COLO829 (cell line): ENCODE measurements at places on chromosomes 13 and 19.
A peak's percentile ranks its signal among the peaks of the same experiment; 100 is the strongest.

DNA sequence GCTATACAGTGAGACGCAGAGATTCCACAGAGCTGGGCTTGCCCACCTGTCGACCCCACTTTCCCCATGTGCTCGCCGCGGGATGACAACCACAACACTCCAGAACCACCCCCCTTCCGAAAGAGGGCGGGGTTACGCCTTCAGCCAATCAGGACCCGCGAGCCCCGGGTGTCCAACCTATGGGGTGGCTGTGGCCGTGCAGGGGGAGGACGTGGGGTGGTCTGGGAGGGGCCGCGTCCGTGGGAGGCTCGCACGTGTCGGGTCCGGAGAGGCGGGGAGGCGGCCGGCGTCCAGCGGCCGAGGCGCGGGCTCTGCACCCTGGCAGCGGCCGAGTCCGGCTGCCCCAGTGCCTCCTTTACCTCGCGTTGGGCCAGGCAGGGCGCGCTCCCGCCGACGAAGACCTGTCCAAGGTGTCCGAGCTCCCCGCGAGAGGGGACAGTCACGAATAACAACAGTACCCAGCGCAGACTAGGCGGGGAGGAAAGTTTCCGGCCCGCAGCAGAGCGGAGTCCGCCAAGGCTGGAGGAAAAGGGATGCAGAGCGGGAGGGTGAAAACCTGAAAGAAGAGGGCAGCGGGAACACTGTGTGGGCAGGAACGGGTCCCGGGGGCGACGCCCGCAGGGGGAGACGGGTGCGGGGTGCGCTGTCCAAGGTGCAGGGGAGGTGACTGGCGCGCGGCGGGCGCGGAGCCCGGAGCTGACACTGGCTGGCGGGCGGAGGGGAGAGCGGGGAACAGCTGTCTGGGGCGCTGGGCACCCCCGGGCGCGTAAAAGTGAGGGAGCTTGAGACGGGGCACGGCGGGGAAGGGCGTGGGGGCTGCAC is 911 bp downstream of the ENOX1 start:
- no peak for DNase-seq

DNA sequence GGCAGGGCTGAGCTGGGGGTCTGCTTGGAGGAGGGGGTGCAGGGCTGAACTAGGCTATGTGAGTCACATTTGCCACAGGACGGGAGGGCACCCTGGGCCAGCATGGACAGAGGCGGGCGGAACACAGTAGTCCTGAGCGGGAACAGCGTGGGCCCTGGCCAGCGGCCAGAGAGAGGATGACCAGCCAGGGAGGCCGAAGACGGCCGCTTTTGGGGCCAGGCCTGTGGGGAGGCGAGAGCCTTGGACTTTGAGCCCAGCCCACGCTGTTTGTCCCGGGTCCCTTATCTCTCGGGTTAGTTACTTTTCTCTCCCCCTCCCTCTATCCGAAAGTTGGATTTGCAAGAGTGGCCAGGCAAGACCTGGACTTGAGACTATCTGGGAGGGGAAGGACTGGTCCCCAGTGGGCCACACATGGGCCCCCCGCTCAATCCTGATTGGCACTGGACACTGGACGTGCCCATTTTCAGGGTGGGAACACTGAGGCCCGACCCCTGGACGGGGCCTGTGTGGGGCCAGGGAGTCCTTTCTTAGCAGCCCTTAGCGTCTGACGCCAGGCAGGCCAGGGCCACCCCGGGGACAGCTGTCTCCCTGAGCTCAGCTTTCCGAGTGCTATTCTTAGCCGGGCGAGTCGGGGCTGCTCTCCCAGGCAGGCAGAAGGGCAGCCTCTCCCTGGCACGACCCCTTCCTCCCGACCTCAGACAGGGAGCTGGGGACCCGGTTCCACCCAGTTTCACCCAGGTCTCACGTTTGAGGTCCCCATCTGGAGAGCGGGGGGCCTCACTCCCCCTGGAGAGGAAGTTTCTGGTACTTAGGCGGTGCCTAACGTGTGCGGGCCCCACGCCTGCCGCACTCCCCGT is 833 bp downstream of the GAMT start:
- no peak for DNase-seq

DNA sequence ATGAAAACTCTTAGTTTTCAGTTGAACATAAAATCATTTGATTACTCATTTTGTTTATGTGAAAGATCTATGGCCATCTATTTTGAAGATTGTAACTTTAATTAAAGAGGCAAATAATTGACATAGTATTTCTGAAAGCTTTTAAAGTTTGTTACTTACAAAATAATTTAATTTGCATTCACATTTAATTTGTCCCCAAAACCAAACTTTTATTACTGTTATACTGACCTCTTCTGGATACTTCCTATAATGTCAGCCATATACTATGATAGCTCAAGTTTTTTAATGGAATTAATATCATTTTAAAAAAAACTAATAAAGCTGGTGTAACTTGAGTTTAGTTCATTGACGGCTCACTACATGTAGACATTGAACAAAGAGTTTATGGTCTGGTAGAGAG is 4.9 kb upstream of the SGCG start:
- no peak for DNase-seq

- DNase-seq: no peak
Observed at GRCh38 chr19:33467851-33468250, 53.7 kb downstream of the PEPD start.

- no peak for DNase-seq
Observed at GRCh38 chr13:59384154-59384553, 779.6 kb downstream of the DIAPH3 start.

- DNase-seq: no peak
Observed at GRCh38 chr13:62250501-62251201, 835.0 kb upstream of the PCDH20 start.

- DNase-seq: no peak
Observed at GRCh38 chr13:80841414-80841813, 500.5 kb upstream of the SPRY2 start.

DNA sequence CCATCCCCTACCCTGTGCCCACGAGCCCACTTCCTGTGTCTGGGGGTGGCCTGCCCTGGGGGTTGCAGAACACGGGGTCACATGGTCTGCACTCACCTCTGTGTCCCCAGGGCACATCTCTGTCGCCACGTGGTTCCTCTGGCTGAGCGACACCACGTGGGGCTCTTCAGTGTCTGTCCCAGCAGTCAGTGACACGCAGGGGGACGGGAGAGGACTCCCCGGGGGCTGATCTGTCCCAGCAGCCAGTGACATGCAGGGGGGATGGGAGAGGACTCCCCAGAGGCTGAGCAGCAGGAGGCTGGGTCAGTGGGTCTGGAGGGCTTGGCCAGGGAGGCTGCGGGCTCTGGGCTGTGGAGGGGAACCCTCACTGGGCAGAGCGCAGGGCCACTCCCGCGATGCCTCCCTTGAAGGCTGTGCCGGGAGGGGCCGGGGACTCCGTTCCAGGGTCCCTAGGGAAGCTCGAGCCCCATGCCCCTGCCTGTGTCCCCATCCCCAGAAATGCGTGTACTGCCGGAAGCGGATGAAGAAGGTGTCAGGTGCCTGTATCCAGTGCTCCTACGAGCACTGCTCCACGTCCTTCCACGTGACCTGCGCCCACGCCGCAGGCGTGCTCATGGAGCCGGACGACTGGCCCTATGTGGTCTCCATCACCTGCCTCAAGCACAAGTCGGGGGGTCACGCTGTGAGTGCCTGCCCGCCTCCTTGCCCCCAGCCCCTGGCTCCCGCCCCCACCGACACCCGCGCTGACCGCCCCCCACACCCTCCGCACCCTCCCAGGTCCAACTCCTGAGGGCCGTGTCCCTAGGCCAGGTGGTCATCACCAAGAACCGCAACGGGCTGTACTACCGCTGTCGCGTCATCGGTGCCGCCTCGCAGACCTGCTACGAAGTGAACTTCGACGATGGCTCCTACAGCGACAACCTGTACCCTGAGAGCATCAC is 174.8 kb downstream of the KDM4B start:
- no peak for DNase-seq

GRCh38 chr13:40452038-40452666 is 214.3 kb downstream of the FOXO1 start:
- DNase-seq: no peak

DNA sequence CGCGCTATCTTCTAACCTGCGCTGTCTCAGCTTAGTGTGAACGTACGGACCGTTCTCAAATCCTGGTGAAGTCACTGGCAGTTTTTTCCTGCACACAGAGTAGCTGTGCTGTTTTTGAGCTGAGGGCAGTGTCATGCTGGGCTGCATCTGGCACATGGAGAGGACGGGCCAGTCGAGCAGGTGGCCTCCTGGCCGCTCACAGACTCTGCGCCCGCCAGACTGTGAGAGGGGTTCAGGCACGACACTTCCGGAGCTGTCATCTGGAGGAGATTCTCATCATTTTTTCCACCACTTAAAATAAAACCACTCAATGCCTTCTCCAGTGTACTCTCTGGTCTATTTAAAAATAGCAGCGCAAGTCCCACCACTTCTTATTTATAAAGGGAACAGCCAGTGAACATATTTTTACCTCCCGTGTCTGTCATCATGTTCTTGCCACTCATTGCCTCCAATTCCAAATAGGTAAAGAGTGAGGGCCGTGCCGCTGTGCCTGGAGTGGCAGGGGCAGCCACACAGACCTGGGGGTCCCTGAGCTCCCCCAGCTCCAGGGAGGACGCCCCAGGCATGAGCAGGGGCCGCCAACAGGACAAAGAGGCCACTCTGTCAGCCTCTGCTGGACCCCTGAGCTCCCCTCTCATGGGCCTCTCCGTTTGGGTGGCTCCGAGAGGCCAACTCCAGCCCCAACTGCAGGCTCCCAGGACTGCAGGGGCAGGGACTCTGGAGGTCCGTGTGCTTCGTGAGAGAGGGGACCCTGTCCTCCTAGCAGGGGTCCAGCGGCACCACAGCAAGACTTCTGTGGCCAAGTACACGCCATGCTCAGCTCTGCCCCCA is 36.9 kb upstream of the GRTP1 start:
- no peak for DNase-seq

- DNase-seq: peak; percentile 47
Observed at GRCh38 chr19:42081584-42082203, 5.7 kb downstream of the ZNF574 start.

DNA sequence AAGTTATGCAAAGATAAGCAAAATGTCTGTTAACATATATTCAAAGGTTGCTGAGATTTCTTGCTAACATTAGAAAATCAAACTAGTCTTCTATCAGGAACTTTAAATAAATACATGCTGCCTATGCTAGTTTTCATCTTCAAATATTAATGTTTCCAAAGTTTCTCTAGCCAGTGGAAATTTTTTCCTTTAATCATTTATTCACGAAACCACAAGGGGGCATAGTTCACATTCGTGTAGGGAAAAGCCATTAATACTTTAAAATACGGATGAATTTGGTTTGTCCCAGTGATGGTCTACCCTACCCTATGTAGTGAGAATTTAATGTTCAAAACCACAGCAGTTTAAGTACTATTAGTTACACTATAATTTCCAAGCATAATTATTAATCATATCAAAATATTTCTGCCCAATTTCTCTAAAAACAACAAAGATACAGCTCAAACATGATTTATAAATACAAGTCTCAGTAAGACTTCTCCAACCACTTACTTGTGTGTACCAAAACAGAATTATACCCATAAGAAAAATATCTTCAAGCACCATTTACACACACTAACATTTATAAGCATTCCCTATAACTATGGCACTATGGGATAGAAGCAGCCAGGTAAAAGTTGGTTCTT is 16.2 kb downstream of the NUFIP1 start:
- DNase-seq: no peak

DNA sequence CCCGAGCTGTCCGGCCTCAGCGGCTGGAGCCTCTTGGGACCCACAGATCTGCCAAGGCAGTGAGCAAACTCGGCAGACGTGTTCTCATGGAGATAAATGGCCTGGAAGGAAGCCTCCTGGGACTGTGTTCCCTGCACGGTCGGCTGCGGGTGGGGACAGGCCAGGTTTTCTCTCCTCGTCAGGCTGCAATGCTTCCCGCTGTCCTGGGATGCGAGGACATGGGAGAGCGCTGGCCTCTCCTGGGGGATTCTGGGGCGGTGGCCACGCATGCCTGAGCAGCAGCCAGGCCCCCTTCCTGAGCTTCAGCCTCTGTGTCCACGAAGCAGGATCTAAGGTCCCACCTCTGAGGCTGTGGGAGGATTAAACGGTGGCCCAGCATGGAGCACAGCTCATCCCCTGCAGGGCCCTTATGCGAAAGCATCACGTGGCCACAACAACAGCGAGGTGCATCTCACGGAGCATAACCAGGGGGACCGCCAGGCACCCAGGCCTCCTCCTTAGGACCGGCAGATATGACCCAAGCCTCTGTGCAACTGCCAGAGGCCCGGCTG is 21.2 kb upstream of the C13orf46 start:
- no peak for DNase-seq

DNA sequence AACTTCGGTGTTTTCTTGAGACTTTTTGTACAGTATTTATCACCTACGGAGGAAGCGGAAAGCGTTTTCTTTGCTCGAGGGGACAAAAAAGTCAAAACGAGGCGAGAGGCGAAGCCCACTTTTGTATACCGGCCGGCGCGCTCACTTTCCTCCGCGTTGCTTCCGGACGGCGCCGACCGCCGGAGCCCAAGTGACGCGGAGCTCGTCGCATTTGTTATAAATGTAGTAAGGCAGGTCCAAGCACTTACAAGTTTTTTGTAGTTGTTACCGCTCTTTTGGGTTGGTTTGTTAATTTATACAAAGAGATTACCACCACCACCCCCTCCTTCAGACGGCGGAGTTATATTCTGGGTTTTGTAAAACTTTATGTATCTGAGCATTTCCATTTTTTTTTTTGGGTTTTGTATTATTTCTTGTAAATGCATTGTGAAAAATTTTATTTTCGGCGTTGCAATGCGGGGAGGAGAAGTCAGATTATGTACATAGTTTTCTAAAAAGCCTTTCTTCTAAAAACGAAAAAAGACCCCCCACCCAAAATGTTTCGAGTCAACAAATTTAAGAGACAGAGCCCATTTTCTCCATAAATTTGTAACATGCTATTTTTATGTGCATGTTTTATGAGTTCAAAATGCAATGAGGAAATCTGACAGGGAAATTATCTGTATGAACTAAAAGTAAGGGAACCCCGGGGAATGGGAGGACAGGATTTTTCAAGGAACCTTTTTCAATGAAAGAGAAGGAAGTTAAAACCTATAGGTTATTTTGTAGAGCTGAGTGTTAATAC is 2.3 kb downstream of the SOX1 start:
- no peak for DNase-seq

- no peak for DNase-seq
Observed at GRCh38 chr19:33641261-33641660, 19.5 kb downstream of the CHST8 start.

DNA sequence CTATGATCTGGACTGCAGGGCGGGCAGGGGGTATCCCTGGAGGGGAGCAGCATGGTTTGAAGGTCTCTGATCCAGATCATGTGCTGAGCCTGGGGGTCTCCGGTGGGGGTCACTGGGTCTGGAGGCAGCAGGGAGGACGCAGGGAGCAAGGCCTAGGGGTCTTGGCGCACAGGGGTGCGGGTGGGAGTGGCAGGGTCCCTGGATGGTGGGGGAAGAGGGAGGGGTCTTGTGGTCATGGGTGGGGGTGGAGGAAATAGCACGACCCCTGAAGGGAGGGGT is 1.9 kb downstream of the BTBD2 start:
- DNase-seq: no peak
